ENCODE measurements at places on chromosomes 5 and 9.

DNA sequence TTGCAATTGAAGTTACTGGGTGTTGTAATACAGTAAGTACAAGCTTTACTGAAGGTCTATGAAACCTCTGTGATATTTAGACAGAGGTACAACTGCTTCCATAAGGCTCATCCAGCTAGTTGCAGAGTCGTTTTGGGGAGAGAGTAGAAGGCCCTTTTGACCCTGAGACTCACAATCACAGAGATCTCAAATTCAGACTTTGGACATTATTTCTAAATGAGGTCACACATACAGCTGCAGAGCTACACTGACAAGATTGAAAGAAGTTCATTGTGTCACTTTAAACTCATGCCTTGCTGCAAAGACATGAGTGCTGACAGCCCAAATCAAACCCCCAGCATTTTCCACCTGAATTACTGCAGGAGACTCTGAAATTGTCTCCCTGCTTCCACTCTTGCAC, 205.9 kb upstream of the TMEM161B start:
- no peak for DNase-seq

GRCh38 chr9:127754099-127755060, 19.3 kb upstream of the TOR2A start:
- no peak for DNase-seq

- no peak for DNase-seq
These were observed 25.4 kb upstream of the ELL2 start for GRCh38 chr5:95986937-95987520.

- no peak for DNase-seq
These were observed 620.2 kb downstream of the ACTL7B start for GRCh38 chr9:108235609-108236008.

DNA sequence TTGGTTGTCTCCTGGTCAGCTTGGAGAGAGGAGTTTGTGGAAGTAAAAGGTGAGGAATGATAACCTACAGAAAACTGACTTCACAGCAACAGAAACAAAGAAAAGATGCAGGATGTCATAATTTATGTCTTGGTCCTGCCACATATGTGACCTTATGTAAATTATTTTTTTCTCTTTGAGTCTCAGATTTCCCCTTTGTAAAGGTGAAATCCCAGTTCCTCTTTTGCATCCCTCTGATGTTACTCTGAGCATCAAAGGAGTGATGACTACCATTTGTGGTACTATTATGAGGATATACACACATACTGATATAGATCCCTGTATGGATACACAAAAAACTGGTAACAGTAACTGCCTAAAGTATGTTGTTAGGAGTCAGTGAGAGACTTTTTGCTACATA, 1.4 kb upstream of the THG1L start:
- DNase-seq: no peak

DNA sequence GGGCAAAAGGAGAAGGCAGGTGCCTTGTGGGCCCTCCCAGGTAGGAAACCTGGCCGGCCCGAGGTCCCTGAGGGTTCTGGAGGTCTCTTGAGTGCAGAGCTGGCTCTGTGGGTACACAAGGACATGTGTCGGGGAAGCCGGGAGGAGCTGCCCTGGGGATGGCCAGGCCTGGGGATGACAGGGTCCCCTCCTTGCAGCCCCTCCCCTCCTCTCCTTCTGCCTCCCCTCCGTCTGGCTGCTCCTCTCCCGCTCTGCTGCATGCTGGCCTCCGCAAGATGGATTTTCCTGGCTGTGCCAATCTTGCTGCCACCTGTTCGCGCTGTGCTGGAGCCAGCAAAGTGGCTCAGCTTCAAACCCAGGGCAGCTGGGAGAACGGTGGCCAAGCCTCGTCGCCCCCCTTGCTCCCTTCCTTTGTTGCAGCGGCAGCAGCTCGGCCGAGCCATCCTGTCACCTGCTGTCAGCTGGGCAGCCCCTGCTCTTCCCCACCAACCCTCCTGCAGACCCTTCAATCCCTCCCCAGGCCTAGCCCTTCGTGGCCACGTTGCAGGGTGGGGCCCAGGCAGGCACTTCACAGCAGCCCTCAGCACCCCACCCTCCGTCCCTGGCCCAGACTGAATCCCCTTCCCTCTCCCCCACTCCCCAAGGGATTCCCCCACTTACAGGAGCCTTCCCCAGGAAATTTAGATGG, 17.6 kb upstream of the UNC5A start:
- DNase-seq: no peak

DNA sequence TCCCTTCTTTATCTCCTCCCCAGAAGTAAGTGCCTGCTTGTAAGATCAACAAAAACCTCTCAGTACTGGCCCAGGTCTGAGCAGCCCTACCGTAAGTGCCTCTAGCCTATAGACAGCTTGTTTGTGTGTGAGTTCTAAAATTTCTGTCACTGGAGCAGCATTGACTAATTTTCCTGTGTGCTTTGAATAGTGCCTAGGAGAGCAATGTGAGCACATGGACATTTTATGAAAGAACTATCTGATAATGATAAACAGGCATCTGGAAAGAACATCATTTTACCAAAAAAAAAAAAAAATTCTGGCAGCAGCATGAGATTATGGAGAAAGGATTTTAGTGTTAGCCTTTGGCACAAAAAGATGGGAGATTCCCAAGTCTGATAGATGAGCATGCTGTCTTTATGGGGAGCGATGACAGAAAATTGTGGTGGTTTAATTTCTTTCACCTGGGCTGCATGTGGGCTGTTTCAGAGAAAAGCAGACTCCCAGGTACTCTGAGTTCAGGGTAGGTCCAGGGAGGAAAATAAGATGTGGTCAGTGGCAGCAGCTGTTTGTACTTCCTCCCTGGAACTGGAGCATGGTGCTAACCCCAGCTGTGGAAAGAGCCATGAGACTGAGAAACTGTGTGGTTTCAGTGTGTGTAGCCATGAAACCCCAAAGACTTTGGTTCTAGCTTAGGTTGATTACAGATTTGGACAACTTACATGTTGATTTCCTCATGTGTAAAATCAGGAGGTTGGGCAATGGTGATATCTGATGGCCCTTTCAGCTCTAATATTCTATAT, 419.9 kb downstream of the NTRK2 start:
- no peak for DNase-seq

DNA sequence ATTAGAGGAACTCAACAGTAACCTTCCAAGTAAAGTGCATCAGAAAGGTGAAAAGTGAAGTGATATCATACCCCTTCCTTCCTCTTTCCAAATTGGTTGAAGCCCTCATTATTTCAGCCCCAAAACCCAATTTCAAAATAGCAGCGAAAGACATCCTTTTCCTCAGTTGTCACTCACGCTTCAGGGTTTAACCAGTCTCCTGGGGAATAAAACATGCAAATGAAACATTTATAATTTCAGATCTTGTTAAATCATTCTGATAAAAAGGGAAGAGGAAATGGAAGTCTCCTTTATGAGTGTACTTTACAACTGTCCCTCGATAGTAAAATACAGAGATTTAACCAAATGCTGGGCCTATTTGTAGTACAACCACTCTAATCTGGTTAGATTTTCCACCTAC, 22.5 kb downstream of the TRPM6 start:
- DNase-seq: no peak

- no peak for DNase-seq
These were observed 58.2 kb upstream of the RXRA start for GRCh38 chr9:134267881-134268724.

- no peak for DNase-seq
These were observed 132.4 kb downstream of the TRPM6 start for GRCh38 chr9:74755355-74755754.

GRCh38 chr9:78188594-78188993, 47.3 kb upstream of the CEP78 start:
- DNase-seq: no peak

DNA sequence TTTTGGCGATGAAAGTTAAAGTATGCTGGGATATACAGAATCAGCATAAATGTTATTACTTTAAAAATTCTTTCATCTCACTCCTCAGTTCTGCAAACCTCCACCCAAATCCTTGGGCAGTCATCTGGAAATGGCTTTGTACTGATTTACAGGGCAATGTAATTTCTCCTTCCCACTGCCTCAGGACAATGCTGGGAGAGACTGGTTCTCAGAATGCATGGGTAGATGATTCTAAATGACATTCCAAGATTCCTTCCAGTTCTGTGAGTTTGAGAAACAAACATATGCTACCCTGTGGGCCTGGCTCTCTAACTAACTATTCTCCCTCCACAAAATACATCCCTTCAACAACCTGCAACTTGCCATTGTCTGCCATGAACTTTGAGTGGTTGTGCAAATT, 7.5 kb upstream of the PSAT1 start:
- DNase-seq: no peak

GRCh38 chr9:124420991-124421543, 5.8 kb upstream of the PSMB7 start:
- DNase-seq: no peak

GRCh38 chr9:133759146-133759900, 21.2 kb upstream of the SARDH start:
- DNase-seq: peak; percentile 47

DNA sequence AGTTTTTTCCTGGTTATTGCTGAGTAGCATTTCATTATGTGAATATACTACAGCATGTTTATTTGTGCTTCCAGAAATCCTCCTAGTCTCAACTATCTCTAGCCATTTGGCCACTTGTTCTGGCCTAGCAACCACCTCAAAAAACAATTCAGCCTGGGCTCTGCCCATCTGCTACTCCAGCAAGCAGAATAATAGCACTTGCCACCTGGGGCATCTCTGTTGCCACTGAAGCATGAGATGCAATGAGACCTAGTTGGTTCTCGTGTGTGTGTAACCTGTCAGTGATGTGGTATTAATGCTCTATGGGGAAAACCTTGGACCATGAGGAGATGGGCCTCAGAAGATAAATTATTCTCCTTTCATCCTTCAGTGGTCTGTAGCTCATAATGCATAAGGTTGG, 129.5 kb downstream of the RNF180 start:
- DNase-seq: no peak

GRCh38 chr5:151205411-151205810, 18.5 kb downstream of the CCDC69 start:
- peak; percentile 50 for DNase-seq

GRCh38 chr9:124886866-124887492, 25.0 kb downstream of the ARPC5L start:
- no peak for DNase-seq

DNA sequence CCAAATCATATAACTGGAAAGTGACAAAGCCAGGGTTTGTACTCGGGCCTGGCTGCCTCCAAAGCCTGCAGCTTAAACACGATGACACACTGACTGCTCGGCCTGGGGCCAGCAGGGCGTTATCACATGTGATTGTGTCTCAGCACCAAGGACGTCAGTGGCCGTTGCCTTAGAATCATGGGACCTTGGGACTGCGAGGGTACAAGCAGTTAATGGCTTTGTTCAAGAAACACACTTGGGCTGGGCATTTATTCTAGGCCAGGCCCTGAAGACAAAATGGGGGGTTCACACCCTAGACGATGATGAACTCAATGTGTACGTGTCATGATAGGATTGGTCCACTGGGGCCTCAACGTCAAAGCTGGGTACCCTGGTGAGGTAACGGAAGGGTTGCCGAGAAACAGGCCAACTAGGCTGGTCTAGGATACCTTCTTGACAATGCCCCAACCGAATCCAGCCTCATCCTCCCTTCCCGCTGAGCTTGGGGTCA, 13.0 kb downstream of the SH3PXD2B start:
- no peak for DNase-seq

- no peak for DNase-seq
These were observed 27.0 kb upstream of the NSMF start for GRCh38 chr9:137486141-137486490.

- peak; percentile 33 for DNase-seq
These were observed at the start of gene LCN1 for GRCh38 chr9:135520916-135521607. LCN1 (plus strand) TSS chr9:135521440; CDS start chr9:135521498, 58 bp downstream.

DNA sequence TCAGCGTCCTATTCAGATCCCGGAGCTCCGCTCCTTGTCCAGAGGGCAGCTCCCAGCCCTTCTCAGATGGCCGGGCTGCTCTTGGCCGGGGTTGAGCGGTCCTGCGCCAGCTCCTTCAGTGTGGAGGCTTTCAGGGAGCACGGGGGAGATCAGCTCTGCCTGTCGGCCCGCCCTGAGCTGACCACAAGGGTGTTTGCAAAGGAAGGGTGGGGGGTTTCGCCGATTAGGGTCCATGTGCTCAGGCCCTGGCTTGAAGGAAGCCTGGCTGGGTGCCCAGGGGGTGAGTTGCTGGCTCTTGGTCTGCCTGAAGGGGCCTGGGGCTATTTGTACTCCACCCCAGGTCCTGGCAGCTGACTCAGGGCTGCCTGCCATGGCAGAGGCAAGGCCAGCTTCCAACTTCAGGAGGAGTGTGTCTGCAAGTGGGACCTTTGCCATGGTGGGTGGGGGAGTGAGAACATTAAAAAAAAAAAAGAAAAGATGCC, 250.1 kb upstream of the KLF4 start:
- DNase-seq: no peak
